Colonic mucosa (tissue), 4 donors: ENCODE measurements at places on chromosomes 4 and X. TPM values are rescaled to one million over a fixed set of nuclear protein-coding genes. Genes with fewer than 3 reads are reported as not detected.

DNA sequence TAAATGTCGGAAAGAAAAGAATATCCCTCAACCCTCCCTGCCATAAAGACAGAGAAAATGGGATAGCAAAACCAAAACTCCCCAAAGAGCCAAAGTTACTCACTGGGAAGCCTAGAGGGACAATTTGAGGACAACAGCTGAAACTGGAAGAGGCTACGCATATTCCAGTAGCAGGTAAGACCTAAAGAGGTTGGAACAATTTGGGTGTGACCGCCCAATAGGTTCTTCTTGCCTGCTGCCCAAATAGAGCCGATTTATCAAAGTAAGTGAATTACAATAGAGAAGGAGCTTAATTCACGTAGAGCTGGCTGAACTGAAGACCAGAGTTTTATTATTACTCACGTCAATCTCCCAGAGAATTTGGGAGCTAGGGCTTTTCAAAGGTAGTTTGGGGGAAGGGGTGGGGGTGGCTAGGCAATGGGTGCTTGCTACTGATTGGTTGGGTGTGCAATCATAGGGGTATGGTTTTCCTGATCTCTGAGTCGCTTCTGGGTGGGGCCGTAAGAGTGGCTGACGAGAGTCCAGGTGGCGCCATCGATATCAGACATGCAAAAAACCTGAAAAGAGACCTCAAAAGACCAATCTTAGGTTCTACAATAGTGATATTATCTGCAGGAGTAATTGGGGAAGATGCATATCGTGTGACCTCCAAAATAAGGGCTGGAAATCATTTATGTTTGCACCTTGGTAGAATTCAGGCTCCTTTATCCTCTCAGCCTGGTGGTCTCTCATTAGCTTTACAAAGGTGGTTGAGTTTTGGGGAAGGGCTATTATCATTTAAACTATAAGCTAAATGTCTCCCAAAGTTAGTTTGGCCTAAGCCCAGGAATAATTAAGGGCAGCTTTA lies 39.0 kb upstream of the SLC7A3 start:
- no peak overlapping the region for H3K4me3 ChIP-seq
- no peaks in the 10 kb centered on the region for H3K4me1 ChIP-seq
- no peaks in the 10 kb centered on the region for H3K27me3 ChIP-seq
- no peak overlapping the region for H3K27ac ChIP-seq
- H3K36me3 ChIP-seq: no peaks in the 10 kb centered on the region

DNA sequence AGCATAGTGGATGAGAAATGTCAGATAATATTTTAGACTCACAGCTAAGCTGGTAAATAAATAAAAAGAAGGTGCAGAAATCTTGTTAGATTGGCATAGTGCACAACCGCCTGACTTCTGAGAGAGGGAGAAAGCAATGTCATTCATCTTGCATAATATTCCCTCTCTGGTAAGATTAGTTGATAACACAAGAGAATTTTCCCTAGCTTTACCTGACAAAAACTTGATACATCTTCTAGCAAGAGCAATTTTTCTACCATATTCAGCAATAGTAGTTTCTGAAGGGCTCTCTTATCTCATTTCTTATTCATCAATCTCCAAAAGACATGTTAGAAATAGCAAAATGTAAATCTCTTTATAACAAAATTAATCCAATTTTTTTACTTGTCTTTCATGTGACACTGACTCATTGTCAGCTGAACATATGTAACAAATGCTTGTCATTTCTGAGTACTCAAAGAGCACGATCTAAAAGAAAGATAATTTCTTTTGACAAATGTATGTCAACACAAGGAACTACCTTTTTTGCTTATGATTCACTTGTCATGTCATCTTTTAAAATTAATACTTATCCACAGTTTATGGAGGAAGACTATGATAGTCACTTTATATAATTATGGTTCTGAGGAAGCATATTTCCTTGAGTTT lies 240.0 kb downstream of the ARAP2 start:
- H3K27ac ChIP-seq: no peak overlapping the region
- no peaks in the 10 kb centered on the region for H3K4me1 ChIP-seq
- DNase-seq: no peak
- no peaks in the 10 kb centered on the region for H3K36me3 ChIP-seq

DNA sequence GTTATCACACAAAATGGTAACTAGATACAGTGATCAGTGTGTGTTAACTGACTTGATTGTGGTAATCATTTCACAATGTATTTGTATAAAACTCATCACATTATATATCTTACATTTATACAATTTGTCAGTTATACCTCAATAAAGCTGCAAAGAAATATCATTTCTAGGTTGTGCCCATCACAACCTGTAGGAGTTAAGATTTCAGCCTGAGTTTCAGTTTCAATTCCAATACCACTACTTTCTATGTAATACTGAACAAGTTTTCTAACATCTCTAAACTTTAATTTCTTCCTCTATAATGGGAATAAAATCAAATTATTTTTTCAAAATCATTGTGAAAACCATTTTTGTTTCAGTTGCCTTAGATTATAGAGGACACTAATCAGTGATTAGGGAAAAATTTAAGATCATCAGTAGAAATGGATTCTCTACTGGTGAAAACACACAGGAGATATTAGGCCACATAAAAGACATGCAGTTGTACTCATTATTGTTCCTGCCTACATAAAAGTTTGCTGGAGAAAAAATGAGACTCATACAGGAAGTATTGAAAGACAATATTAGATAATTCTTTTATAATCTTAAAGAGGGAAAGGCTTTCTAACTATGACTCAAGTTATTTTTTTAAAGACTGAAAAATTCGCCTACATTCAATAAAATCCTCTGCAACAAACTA lies 18.4 kb upstream of the TBC1D1 start:
- no peaks in the 10 kb centered on the region for H3K27me3 ChIP-seq
- no peak overlapping the region for H3K4me3 ChIP-seq
- DNase-seq: no peak

DNA sequence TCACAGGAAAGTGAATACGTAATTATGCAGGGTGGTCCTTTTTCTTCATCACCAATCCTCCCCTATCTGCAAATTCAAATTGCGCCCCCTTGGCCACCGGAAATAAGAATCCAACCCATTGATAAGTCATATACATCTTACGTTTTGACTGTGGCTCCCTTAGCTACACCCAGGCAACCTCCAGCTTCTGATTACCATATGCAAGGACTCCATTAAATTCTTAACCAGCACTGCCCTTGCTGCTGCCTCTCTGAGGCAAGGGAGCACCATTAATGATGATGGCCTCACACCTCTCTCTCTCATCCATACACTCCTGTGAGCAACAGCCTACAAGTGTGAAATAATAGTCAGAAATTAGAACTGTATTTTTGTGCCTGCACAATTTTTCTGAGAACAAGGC lies 106.0 kb upstream of the NOCT start:
- no peak for DNase-seq
- peaks cover 5% of the 10 kb centered on the region for H3K4me1 ChIP-seq
- no peaks in the 10 kb centered on the region for H3K27me3 ChIP-seq
- H3K4me3 ChIP-seq: no peak overlapping the region
- no peak overlapping the region for H3K27ac ChIP-seq
- no peaks in the 10 kb centered on the region for H3K36me3 ChIP-seq

DNA sequence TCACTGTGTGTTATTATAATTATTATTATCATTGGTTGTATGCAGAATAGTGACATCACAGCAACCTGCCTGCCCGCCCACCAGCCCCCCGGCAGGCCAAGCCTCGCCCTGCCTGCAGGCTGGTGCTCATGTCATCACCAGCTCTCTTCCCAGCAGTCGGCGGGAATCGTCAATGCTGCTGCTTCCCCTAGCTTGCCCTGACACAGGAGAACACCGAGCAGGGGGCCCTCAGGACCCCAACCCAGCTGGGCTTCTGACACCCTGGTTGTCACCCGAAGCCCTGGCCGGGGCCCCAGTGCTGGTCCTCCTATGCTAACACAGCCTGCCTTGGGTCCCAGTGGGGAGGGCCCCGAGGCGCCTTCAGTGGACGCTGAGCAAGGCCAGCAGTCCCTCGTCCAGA lies 100.6 kb downstream of the PPP2R2C start:
- H3K4me3 ChIP-seq: no peak overlapping the region
- no peak overlapping the region for H3K27ac ChIP-seq
- H3K27me3 ChIP-seq: no peaks in the 10 kb centered on the region
- H3K4me1 ChIP-seq: no peaks in the 10 kb centered on the region
- no peak for DNase-seq

GRCh38 chrX:110418316-110419235 lies 59.9 kb downstream of the RTL9 start:
- no peak for DNase-seq
- H3K36me3 ChIP-seq: no peaks in the 10 kb centered on the region
- no peaks in the 10 kb centered on the region for H3K4me1 ChIP-seq
- H3K27ac ChIP-seq: no peak overlapping the region
- no peak overlapping the region for H3K4me3 ChIP-seq
- no peaks in the 10 kb centered on the region for H3K27me3 ChIP-seq

- H3K27me3 ChIP-seq: no peaks in the 10 kb centered on the region
- no peaks in the 10 kb centered on the region for H3K36me3 ChIP-seq
- H3K4me3 ChIP-seq: no peak overlapping the region
- H3K4me1 ChIP-seq: no peaks in the 10 kb centered on the region
- DNase-seq: peak; percentile 4
Observed at GRCh38 chr4:184361443-184361842, 112.9 kb downstream of the IRF2 start.

DNA sequence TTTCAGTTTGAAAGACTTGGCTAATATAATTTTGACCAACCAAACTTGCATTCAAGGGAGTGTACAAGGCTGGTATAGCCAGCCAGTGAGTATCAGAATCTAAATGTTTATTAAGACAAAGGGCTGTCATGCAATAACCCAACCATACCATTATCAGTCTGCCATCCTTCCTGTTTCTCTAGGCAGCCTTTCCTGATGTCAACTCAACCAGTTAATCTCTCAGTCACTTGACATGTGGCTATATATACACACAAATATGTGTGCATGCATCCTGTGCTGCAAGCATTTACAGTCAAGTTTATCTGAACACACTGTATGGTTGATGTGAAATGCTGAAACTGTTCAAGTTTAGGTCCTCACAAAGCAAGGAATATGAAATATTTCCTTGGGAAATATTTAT lies 17.2 kb downstream of the BTK start:
- no peaks in the 10 kb centered on the region for H3K36me3 ChIP-seq
- DNase-seq: no peak
- H3K4me3 ChIP-seq: no peak overlapping the region
- H3K4me1 ChIP-seq: no peaks in the 10 kb centered on the region
- no peak overlapping the region for H3K27ac ChIP-seq

- no peaks in the 10 kb centered on the region for H3K4me1 ChIP-seq
- no peaks in the 10 kb centered on the region for H3K27me3 ChIP-seq
- no peak overlapping the region for H3K27ac ChIP-seq
- no peak overlapping the region for H3K4me3 ChIP-seq
- H3K36me3 ChIP-seq: no peaks in the 10 kb centered on the region
Observed at GRCh38 chrX:115409551-115409950, 120.0 kb downstream of the LUZP4 start.

DNA sequence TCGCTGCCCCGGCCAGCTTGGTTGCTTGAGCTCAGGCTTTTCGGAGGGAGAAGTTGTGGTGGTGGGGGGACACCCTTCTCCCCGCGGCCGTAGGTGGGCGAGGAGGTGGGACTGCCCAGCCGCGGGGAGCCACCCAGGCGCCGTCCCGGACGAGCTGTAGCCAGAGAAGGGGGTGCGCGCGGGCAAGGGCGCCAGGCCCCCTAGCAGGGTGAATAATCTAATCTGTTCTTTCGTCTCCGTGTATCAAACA lies 3.1 kb downstream of the MID1IP1 start:
- H3K36me3 ChIP-seq: no peaks in the 10 kb centered on the region
- H3K27ac ChIP-seq: peak overlapping the region; percentile 78
- DNase-seq: no peak
- H3K4me1 ChIP-seq: no peaks in the 10 kb centered on the region

DNA sequence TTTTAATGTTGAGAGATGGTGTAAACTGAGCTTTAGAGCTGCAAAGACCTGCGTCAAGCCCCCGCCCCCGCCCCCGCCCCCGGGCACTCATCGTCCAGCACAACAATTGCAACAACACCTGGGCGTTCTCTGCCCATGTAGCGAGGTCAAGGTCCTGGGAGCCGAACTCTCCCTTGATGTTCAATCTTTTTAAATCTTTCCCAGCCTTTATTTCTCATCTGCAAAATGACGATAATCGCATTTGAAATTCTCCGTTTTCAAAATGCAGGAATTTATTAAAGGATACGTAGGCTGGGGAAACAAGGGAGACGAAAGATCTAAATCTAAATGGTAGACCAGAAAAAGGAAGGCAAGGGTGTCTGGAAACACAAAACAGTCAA lies 648 bp upstream of the MSMO1 start:
- DNase-seq: peak; percentile 53
- no peaks in the 10 kb centered on the region for H3K36me3 ChIP-seq
- H3K27ac ChIP-seq: peak overlapping the region; percentile 91
- no peaks in the 10 kb centered on the region for H3K4me1 ChIP-seq

DNA sequence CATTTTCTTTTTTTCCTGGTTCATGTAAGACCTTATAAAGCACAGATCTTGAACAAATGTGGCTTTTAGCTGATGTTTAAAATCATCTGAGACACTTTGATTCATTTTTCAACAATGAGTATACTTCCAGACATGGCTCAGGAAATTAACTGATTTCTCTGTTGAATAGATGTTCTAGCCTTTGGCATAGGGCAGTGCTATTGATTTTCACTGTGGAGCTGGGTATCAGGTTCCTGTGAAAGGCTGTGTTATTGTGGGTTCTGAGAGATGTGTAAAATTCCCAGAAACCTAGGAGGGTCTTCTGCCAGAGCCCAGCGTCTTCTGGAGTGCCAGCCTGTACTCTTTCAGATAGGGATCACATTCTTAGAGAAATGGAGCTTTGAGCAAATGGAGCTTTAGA lies 278.9 kb downstream of the EPHA5 start:
- no peak overlapping the region for H3K27ac ChIP-seq
- H3K36me3 ChIP-seq: no peaks in the 10 kb centered on the region
- no peaks in the 10 kb centered on the region for H3K4me1 ChIP-seq
- no peaks in the 10 kb centered on the region for H3K27me3 ChIP-seq

GRCh38 chr4:76363556-76364290 lies 57.2 kb downstream of the STBD1 start:
- no peaks in the 10 kb centered on the region for H3K36me3 ChIP-seq
- no peak overlapping the region for H3K27ac ChIP-seq
- no peaks in the 10 kb centered on the region for H3K4me1 ChIP-seq
- H3K4me3 ChIP-seq: no peak overlapping the region

The CLDN2 gene
- total RNA-seq: 0.58 TPM

The SERTM2 gene
- 0.05 TPM for total RNA-seq

The C4orf36 gene
- 0.54 TPM for total RNA-seq

The OPN1MW2 gene
- not detected for total RNA-seq

The POF1B gene
- 190 TPM for total RNA-seq
